ENCODE measurements at places on chromosomes 1 and 21.

GRCh38 chr1:154807048-154807591 is 63.0 kb downstream of the KCNN3 start:
- DNase-seq = no peak

DNA sequence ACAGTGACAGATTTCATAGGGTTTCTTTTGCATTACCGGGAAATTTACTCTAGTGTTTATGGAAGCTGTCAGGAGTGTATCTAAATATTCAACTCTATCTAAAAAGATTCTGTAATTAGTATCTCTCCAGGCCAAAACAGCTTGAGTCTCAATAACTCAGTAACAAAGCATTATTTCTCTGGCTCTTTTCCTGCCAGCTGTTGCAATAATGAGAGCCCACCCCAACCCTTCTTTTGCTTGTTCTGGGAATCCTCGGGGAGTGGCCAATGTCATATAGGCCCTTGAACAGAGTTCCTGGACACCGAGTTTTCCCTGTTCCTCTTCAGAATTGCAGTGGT is 120.1 kb upstream of the SGIP1 start:
- DNase-seq = no peak

DNA sequence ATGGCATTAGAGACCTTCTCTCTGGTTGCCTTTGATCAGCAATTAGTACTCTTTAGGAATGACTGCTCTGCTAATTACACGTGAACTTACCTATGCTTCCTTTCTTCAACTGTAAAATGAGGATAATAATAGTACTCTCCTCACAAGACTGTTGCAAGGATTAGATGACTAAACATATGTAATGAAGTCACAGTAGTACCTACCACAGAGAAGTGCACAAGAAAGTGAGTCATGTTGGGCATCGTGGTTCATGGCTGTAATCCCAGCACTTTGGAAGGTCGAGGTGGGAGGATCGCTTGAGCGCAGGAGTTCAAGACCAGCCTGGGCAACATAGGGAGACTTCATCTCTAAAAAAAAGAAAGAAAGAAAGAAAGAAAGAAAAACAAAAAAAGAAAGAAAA is 68.1 kb upstream of the AK4 start:
- DNase-seq = no peak

DNA sequence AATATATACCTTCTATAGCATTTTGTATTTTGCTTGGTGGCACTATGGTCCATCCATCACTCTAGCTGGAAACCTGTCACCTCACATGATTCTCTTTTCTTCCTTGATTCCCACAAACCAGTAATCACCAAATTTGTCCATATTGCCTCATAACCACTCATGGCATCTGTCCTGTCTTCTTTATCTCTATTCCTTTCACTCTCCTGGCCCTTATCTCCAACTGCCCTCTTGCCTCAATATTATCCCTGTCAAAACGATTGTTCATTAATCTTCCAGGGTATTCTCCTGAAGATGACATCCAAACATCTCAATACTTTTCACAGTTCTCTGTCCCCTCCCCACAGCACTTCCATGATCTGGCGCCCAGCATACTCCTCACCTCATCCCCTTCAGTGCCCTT is 46.1 kb downstream of the WDR64 start:
- no peak for DNase-seq

- peak; percentile 76 for DNase-seq
Observed at GRCh38 chr21:45404730-45405270, at the start of gene COL18A1. Gene COL18A1, plus strand, starts transcription at chr21:45405165. Its CDS starts 66 bp downstream, at chr21:45405231.

DNA sequence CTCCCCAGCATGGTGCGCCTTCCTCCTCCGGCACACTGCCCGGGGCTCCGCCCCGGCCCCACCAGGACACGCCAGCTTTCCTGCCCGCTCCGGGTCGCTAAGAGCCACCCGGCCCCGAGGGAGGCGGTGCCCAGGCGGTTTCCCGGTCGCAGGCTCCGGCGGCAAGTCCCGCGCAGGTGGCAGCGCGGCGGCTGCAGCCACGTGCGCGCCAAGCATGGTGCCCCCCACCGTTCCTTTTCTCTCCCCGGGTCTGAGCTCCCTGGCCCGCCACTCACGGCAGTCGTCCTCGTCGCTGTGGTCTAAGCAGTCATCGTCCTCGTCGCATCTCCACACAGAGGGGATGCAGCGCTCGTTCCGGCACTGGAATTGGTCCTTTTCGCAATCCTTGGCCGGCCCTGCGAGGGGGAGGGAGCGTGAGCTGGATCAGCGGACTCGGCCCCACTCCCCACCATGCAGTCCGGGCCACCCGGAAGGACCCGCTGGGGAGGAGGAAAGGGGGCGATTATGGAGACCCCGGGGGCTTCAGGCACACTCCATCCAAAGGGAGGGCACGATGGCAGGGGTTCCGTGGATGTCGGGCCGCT is 1.2 kb downstream of the LRP8 start:
- DNase-seq = peak; percentile 78

DNA sequence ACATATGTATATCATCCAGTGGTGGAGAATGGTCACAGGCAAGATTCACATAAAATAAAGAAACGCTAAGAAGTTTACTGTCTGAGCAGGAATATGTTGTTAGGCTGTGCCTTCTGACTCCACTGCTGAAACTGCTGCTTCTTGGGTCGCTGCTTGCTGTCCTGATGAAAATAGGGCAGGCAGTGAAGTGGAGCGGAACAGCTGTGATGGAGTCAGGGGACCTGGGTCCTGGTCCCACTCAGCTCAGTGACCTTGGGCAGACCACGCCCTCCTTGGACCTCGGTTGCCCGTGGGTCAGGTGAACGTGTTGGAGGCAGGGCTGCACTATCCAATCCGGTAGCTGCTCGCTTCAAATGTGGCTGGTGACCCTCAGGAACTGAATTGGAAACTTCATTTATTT is 33.4 kb upstream of the IFFO2 start:
- no peak for DNase-seq
